ENCODE measurements at places on chromosomes 12 and 14.

DNA sequence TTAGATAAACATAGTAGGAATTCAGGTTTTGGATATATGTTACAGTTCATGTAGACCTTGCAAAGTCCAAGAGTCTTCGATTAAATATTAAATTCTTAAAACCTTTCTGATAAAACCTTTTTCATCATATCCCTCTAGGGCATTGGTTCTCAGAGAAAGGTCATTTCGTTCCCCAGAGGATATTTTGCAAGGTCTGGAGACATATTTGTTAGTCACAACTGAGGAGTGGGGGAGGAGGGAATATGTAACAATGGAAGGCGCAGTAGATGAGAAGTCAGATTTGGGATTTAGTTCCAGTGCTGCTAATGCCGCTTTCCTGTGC, 5.3 kb downstream of the TMEM253 start:
- DNase-seq: no peak

- DNase-seq: no peak
Measured at GRCh38 chr12:116273813-116274550, 3.5 kb downstream of the MED13L start.

GRCh38 chr14:23660290-23661226, 24.4 kb downstream of the DHRS2 start:
- no peak for DNase-seq

DNA sequence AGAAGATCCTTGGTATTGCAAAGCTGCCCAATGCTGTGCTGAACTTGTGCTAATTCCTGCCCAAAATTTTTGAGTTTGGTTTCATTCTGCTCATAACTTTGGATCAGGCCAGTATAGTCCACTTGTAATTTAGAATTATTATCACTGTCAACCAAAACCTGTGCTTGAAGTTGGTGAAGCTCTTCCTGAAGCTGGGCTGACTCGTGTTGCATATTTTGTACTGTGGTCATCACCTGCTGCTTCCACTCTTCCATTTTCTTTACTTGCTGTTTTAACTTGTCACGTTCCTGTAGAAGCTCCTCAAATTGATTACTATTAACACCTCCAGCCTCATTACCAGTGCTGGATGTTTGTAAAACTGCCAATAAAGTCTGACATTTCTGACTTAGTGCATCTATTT, 35.8 kb downstream of the TRIP11 start:
- no peak for DNase-seq

DNA sequence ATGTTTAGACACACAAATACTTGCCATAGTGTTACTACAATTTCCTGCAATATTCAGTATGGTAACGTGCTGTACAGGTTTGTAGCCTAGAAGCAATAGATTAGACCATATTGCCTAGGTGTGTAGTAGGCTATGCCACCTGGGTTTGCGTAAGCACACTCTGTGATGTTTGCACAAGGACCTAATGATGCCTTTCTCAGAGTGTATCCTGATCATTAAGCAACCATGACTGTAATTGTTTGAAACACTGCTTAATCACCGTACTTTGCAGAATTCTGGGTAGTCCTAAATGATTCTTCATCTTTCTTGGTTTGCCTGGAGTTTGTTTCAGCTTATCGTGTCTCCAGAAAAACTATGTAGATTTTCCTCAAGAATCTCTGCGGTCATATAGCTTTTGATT, 11.2 kb upstream of the TCP11L2 start:
- no peak for DNase-seq

All from stimulated activated CD8-positive, alpha-beta memory T cell treated with anti-CD3 and anti-CD28 coated beads, Interleukin-15, amount 100 ng/mL, for 24 hours (primary cell).